ENCODE measurements at places on chromosomes 2 and 18.

GRCh38 chr2:71556692-71557250 is 103.4 kb downstream of the DYSF start:
- no peak for DNase-seq

- DNase-seq, result no peak
Observed at GRCh38 chr2:71712158-71712818, 258.9 kb downstream of the DYSF start.

DNA sequence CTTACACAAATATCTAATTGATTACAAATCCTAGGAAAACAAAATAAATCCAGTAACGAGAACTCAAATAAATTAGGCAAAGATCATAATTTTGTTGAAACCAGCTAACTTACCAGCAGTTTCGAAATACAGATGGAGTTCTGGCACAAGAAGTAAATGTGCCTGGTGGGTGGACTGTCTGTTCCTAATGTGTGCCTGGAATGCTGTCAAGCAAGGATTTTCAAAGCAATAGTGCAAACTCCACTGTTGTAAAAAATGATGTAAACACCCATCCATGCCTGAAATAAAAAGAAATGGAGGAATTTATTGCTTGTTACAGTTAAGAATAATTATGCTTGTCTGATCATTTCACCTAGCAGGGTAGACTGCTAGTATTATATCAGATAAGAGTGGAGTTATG is 423.9 kb upstream of the MAP2 start:
- DNase-seq, result no peak

GRCh38 chr2:203501873-203502272 is 33.2 kb downstream of the RAPH1 start:
- no peak for DNase-seq

DNA sequence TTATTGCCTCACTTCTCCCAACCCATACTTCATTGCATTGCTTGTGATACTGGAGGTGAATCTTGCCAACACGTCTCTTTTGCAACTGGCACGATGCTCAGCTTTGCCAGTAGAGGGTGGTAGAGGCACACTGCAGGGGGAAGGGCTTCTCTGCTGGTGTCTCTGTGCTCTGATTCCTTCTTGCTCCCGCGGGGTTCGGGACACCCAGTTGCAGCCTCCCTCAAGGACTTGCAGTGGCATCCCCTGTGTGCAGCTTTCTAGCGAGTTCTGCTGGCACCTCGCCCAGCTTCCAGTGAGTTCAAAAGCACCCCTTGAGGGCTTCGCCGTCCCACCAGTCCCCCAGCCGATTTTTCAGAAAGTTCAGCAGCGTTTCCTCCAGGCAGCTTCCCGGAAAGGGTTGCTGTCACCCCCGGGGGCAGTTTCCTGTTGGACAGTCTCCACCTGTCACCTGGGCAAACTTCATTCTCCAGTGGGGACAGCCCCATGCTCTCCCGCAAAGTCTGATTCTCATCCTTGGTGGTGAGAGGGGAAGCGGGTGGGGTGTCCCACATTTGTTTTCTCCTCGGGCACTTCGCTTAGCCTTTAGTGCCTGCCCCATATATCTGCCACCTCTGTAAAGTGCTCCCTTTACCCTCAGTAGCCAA is 35.4 kb upstream of the EN1 start:
- DNase-seq, result no peak

DNA sequence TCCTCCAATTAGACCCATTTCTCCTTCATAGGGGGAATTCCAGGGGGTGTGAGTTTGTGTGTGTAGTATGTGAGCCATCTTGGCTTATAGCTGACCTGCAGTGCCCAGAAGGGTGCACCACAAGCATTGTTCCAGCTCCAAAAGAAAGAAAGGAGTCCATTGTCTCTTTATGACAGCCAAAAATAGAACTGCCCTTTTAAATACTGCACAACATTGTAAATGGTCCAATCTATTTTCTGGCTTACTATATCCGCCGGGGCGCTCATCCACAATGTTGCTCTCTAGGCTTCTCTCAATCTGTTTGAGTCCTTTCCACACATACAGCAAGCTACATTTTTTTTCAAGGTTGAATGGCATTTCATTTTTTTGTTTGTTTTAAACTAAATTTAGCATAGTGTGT is 517.5 kb downstream of the STK39 start:
- no peak for DNase-seq

DNA sequence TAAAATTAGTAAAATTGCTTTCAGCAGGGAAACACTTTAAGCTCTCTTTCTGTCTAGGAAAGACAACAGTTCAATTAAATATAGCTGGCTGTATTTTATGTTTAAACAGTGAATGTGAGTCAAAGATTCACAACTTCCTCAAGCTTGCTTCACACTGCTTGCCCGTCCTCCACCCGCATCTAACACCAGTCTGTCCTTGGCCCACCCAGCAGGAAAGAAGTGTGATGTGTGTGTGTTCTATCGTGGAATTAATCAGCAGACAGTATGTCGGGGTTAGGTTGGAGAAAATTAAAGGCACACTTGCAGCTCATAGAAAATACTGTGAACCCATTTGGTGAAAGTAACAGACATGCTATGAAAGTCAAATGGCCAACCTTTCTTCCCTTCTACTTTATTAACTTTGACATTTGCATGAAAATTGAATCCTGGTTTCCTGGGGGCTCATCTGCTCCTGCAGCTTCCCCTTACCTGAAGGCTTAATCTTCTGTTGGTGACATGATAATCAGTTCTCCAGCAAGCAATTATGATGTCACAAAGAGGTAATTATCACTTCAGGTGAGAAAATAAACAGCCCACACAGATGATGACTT is 182.0 kb downstream of the UXS1 start:
- DNase-seq, result no peak

DNA sequence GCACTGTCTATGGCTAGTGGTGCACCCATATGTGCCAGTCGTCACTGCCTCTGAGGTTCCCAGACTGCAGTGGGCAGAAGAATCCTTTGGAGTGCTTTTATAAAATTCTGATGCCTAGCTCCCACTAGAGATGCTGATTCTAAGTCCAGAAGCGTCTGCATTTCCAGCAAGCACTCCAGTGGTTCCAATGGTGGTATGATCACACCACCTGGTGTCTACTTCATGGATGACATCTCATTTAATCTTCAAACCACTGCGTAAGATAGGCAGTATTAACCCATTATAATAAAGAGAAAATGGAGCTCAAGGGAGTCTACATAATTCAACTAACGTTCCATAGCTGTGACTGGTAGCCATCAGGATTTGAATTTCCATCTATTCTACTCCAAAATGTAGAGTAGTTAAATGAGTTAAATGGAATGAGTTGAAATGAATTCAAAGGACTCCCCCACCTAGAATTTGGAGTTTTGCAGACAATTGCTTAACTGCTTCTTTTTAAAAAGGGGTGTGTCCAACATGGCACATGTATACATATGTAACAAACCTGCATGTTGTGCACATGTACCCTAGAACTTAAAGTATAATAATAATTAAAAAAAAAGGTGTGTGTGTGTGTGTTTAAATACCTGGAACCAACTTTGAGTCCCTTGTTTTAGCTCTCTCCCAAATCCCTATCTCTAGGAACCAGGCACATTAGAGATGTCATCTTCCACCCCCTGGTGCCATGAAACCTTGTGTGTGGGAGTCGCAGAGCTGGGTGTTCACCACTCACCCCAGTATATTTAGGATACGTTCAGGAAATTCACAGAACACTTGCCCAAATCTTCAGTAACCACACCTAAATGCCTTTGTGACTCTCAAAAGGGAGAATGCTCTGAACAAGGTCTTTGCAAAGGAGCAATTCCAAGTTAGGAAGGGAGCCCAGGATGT is 14.1 kb downstream of the LAMA3 start:
- DNase-seq, result peak; percentile 35

GRCh38 chr2:178191004-178191508 is 3.3 kb upstream of the OSBPL6 start:
- DNase-seq, result no peak

DNA sequence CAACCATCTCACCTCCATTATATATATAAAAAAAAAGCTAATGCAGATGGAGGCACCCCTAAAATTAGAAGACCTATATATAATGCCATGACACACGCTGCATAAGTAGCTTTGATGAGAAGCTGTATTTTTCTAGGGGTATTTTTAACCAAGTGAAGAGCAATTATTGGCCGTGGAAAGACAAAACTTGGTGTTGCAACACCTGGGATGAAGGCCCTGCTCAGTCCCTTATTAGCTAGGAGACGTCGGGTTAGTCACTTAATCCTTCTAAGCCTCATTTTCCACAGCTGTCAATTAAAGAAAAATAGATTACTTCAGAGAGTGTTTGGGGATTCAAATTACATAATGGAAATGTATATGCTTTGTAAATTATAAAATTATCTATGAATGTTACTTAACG is 63.0 kb downstream of the WDR75 start:
- no peak for DNase-seq

DNA sequence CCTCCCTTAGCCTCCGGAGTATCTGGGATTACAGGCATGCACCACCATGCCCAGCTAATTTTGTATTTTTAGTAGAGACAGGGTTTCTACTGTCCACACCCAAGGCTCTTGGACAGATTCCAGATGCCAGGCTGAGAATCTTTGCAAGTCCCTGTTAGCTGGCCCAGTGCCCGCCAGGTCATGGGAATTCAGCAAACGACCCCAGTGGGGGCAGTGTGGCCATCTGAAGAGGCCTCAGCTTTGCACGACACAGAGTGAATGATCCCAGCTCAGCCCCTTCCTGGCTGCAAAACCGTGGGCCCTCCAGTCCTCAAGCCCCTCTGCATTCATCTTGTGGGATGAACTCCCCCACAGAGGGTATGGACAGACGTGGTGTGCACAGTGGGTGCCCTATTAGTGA is 179.5 kb upstream of the ID2 start:
- no peak for DNase-seq

DNA sequence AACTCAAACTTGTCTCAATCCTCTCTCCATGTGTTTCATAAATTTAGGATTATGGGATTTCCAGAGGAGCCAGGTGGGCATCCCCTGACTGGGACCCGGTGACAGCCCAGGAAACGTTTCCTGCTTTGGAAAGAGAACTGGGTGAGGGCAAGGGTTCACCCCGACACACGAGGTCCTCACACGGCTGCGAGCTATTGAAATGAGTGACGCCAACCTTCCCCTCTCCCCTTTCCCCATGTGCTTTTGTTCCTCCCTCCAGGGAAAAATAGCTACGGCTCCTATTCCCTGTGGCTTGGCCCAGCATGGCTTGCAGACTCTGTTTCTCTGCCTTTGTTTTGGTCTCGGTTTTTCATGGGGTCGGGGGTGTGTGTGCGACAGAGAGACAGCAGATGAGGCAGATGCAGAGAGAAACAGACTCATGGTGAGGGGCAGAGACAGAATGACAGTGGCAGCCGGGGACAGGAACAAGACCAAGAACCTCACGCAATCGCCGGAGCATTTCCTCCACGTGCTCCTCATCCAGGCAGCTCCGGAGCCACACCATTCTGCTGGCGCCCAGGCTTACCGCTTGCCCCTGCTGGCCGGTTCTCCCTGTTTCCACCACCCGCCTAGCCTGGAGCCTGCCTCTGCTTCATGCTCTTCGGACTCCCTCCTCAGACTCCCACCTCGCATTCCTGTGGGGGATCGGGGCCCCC is 238.5 kb downstream of the DYSF start:
- no peak for DNase-seq

DNA sequence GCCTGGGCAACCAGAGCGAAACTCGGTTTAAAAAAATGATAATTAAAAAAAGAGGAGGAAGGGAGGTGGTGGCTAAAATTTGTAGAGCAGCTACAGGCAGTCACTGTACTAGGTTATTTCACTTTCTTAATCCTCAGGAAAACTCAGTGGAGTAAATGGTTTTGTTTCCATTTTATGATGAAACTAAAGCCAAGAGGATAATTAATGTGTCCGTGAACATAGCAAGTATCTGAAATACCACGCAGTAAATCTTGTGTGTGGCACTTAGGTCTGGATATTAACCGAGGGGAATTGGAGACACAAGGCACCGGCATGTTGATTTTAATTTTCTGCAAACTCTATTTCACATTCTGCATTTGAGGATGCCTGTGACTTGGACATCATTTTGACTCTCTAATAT is 14.5 kb downstream of the SH3BP4 start:
- no peak for DNase-seq

DNA sequence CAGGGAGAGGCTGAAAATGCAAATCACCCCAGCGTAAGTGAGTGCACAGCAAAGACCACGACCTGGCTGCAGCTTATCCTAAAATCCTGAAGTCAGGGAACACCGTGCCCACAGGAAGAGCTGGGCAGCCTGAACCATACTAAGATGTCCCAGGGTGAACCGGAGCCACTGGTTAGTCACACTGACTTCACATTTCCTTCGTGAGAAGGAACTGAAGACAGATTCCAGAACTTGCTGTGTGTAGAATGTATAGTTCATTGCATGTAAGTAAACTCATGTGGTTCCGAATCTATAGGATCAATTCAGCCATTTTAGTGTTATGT is 84.6 kb upstream of the NDUFV2 start:
- DNase-seq, result no peak

GRCh38 chr18:63078471-63078870 is 241.1 kb downstream of the BCL2 start:
- no peak for DNase-seq

GRCh38 chr2:169961911-169962310 is 134.7 kb downstream of the UBR3 start:
- no peak for DNase-seq

GRCh38 chr2:64212346-64212745 is 68.1 kb upstream of the PELI1 start:
- no peak for DNase-seq

DNA sequence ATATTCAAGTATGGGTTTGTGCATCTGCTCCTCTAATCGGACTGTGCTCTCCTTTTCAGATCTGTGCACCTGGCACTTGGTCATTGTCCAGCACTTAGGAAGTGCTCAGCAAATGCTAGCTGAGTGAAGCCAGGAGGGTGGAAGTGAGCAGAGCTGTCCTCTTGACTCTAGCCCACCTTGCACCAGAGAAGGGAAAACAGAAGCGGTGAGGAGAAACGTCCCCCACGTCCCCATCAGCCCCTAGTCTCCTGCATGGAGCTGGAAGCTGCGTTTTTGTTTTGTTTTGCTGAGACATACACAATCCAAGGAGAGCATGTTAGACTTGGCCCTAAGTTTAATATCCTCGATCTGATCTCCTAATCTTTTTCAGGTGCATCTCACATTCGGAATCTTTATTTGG is 73.6 kb downstream of the EN1 start:
- DNase-seq, result no peak

Data from tibial nerve (tissue), 4 donors.